ENCODE measurements at places on chromosomes 3 and 15.

DNA sequence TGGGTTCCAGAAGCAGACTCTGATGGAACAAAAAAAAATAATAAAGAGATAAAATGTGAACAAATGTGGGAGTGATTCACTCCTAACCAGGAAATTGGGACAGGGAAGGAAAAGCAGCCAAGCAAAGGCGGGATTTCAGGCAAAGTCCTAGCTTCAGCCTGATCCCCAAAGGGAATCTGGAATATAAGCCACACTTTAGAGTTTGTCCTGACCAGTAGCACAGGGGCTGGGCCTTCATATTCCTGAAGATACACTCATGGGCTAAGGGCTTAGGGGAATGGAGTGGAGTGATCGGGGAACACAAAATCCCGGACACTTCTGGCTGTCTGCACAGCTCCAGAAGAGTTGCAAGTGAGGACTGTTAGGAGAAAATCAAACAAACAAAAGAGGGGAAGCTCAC lies 135.0 kb upstream of the COL8A1 start:
- no peak for DNase-seq

GRCh38 chr15:77981281-77982126 lies 96.0 kb downstream of the TBC1D2B start:
- DNase-seq: no peak

DNA sequence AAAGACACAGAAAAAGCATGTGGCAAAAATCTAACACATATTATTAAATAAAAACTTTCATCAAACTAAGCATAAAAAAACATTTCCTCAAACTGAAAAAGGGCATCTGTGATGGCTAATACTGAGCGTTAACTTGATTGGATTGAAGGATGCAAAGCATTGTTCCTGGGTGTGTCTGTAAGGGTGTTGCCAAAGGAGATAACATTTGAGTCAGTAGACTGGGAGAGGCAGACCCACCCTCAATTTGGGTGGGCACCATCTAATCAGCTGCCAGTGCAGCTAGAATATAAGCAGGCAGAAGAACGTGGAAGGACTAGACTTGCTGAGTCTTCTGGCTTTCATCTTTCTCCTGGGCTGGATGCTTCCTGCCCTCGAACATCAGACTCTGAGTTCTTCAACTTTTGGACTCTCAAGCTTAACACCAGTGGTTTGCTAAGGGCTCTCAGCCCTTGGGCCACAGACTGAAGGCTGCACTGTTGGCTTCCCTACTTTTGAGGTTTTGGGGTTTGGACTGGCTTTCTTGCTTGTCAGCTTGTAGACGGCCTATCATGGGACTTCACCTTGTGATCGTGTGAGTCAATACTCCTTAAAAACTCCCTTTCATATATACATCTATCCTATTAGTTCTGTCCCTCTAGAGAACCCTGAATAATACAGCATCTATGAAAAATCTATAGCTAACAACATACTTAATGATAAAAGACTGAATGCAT lies 45.4 kb downstream of the DAZL start:
- no peak for DNase-seq

DNA sequence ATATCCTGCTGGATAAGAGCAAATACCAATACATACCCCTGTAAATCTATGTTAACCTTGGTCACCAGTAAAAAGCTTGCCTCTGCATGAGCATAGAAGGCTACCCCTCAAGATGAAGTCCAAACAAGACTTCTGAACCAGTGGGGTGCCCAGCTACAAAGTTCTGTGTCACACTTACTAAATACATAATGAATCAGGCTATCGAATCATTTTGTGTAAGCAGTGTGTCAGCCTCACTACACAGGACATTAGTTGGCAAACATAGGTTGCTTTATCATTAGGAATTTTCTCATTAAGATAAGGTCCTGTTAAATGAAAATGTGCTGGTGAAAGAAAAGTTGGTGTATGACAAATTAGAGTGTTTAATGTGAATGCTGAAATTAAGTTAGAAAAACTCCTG lies 452.0 kb downstream of the MFSD1 start:
- DNase-seq: no peak

DNA sequence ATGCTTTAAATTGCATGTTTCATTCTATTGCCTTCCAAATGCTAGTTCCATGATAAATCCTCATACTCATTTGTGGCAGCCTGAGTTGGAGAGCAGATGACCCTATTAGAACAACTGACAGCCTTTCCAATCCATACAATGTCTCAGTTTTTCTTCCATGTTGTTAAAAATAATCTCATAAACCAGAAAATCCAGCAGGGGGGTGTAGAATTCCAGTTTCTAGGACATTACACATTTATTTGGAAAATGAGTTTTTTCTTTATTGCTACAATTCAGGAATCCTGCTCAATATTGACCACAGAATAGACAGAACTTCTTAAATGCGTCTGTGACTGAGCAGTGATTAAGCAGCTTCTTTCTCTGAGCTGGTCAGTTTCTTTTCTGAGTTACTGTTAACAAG lies 174.2 kb upstream of the ATP10A start:
- no peak for DNase-seq

DNA sequence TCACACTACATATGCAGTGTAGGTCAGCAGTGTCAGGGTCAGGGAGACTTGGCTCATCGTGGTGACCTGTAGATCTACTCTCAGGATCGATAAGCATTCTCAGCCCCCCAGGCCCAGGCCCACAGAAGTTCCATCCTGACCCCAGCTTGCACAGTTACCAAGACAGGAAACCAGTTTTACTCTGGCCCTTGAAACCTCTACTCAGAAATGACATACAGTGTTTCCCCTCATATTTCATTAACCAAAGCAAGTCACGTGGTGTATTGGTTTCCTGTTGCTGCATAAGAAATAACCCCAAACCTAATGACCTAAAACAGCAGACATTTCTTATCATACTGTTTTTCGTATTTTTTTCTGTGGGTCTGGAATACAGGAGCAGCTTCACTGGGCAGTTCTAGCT lies 242.2 kb downstream of the SLCO3A1 start:
- DNase-seq: no peak

DNA sequence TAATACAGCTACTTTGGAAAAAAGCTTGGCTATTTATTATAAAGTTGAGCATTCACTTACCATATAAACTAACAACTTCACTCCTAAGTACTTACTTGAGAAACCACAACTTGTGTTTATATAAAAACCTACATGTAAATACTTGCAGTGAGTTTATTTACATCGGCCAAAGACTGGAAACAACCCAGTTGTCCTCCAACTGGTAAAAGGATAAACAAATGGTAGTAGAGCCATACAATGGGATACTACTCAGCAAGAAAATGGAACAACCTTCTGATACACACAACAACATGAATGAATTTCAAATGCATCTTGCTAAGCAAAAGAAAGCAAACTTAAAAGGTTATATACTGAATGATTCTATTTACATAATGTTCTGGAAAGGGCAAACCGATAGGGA lies 63.7 kb downstream of the SLC7A14 start:
- DNase-seq: no peak

GRCh38 chr15:49064281-49064653 lies 18.0 kb upstream of the SECISBP2L start:
- DNase-seq: no peak

DNA sequence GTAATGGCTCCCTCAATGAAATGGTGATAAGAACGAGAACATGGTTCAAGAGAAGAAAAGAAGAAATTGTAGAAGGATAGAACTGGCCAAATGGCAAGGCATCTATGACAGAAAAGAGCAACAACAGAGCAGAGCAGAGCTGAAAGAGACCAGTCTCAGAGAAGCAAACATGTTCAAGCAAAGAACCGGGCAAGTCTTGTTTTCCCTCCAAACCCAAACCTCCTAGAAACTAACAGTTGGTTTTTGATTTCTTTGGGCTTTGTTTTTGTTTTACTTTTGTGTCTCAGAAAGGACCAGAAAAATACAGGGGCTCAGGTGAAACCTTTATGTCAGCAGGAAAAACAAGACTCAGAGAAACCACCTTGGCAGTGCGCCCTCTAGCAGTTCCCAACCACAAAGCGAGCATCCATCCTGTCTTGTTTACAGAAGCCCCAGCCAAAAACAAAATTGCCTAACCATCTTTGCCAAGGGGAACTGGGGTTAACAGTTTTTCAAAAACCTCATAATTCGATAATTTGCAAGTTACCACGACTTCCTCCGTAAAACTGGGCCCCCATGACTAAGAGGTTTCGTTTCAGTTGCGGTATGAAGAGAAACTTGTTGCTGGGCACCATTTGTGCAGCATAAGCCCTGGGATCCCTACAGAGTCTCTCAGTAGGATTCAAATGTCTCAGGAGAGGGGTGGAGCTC lies 159.2 kb upstream of the SLC24A5 start:
- no peak for DNase-seq

GRCh38 chr15:83068054-83068453 lies 1.0 kb upstream of the BTBD1 start:
- no peak for DNase-seq

DNA sequence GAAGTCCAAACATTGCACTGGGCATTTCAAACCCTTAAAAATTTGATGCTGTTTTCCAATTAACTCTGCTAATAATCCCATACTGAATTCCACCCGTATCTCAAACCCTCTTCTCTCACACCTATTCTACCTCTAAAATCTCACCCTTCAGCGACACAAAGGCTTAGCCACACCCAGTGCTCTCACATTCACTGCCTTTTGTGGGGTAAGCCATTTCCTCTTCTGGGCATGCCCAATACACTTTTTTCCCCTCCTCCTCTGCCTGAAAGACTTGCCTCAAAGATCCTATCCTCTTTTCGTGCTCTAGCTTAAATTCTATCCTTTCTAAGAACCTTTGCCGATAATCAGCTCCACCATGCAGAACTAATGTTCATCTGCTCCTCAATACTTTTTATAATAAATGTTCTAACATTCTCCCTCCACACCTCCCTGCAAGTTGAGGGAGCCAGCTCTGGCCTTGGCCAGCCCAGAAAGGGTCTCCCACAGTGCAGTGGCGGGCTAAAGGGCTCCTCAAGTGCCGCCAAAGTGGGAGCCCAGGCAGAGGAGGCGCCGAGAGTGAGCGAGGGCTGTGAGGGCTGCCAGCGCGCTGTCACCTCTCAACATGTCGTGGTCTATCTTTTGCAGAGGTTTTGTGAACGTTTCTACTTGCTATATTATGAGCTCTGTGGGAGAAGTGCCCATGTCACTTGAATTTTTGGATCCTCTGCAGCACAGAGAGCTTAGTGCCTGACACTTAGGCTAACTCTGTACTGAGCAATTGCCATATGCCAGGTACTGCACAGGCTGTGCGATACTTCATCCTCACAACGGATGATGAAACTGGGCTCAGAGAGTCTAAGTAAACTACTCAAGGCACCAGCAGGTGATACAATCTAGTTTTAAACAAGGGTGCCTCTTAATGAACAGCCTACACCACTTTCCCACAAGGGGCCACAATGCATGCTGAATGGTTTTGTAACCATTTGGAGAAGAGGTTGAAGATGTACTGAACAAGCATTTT lies 53.6 kb upstream of the BCL6 start:
- DNase-seq: no peak

DNA sequence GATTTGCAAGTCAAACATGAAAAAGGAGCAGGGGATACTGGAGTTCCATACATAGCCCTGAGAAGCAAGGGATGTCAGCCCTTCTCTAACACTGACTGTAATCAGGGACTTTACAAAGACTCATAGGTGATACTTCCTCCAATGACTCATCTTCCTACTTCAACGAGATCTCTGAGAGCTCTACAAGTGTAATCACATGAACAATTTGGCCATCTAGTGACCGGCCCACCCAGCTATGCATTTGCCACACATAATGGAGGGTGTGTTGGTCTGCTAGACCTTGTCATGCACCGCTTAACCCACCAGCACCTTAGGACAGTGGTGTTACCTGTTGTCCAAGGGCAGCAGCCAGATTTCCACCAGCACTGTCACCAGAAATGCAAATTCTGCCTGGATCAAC lies 75.3 kb downstream of the NCEH1 start:
- DNase-seq: no peak

DNA sequence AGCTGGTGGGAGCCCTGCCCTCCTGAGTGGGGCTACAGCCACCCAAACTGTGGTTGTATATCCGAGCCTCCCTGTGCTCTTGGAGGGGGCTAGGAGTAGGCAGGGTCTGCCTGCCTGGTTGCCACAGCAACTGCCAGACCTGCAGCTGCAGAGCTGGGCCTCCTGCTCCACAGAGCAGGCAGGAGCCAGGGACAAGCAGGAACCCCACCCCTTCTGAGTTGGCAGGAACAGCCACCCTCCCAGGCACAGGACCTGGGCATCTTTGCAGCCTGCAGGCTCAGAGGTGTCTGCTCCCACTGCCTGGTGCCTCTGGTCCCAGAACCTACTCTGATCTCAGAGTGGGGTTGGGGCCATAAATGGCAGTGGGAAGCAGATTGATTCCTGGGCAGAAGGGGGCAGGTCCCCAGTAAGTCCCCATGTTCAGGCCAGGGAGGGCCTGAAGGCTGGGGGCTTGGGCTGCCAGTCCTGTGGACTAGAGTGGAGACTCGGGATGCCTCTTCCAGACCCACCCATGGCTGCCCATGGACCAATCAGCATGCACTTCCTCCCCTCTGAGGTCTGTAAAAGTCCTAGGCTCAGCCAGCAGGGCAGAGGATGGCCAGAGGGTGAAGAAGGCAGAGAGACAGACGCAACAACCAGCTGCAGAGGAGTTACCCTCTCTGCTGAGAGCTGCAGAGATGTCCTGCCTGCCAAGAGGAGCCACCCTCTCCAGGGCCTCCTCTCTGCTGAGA lies 10.3 kb upstream of the LRRC31 start:
- no peak for DNase-seq

DNA sequence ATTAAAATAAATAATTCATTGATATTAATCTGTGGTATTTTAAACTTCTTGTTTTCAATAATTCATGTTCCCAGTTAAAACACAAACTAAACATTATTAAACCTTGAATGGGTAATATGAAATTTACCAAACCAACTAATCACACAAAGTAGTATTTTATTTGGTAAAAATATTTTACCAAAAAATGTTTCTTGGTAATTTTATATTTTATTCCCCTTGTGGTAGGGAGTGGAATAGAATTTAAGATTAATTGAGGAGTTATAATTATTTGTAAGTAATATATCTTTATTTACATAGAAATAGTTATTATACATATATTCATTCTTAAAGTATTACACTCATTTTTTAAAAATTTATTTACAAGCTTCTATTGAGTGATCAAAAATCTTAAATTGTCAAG lies 1350.9 kb downstream of the OTOL1 start:
- DNase-seq: no peak

- no peak for DNase-seq
These were observed 25.8 kb downstream of the LRTM1 start for GRCh38 chr3:54901906-54902685.
